ENCODE measurements at places on chromosomes 1 and 21. TPM values are rescaled to one million over a fixed set of nuclear protein-coding genes. Genes with fewer than 3 reads are reported as not detected.

The TMEM240 gene
- total RNA-seq: 0.57 TPM

- no peak for DNase-seq
Measured at GRCh38 chr1:166673722-166674121, 165.6 kb upstream of the POGK start.

- DNase-seq: no peak
Measured at GRCh38 chr1:179889589-179889988, 7.5 kb downstream of the TOR1AIP1 start.

The TIE1 gene
- total RNA-seq: 23.3 TPM

DNA sequence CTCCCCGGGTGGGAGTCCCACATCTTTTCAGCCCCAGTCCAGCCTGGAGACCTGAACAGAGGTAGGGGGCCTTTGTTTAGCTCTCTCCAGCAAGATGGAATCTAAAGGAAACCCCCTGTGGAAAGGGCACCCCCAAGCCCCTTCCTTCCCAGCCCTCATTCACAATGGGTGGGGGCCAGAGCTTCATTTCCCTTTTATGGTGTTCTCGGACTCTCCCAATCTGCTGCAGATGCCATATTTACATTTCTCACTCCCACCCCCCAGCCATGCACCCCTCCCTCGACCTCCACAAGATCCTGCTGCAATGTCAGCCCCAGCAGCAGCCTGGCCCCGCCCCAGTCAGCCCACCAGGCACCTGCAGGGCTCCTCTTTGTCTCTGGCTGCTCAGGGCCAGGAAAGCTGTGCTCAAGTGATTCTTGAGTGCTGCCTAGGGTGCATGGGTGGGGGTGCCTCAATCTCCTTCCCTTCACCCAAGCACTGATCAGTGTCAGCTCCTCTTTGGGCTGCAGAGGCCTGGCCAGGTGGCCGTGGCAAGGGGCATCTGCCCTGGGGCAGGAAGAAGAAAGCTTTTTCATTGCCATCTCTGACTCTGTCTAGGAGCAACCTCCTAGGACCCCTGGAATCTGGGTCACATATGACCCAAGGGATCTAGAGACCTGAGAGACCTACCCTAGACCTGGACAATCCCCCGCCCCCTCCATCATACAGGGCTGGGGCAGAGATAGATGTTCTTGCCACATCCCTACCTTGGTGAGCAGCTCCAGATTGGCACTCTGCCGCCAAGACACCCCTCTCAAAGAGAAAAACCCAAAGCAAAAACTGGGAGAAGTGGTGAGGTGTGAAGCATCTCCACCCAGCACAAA lies 1.7 kb downstream of the KIF21B start:
- DNase-seq: no peak

- DNase-seq: peak; percentile 54
Measured at GRCh38 chr21:17612565-17613241, at the start of gene BTG3. Gene BTG3 (minus strand): TSS chr21:17612901. CDS start chr21:17609144, 3,757 bp downstream.

The LYPD8 gene
- total RNA-seq: not detected

The CITED4 gene
- 172 TPM for total RNA-seq

DNA sequence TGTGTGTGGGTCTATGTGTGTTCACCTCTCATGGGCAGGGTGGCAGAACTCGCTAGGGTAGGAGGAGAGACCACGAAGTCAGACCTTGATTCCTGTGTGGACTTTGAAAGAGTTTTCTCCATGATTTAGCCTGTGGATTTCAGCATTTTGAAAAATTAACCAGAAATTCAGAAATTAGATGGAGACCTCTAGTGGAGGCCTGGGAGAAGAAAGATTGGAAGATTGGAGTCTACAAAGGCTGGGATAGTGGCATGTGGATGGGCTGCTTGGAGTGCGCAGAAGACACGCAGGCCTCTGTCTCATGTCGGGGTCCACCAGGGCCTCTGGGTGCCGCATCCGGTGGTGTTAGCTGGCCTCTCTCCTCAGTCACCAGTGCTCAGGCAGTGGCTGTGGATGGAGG lies 18.9 kb upstream of the IGSF5 start:
- DNase-seq: no peak

GRCh38 chr1:55894521-55894920 lies 679.4 kb upstream of the USP24 start:
- DNase-seq: no peak

- no peak for DNase-seq
Measured at GRCh38 chr1:197838836-197839235, 63.6 kb upstream of the DENND1B start.

- no peak for DNase-seq
Measured at GRCh38 chr1:96364576-96364975, 357.0 kb upstream of the PTBP2 start.

The INSRR gene
- not detected for total RNA-seq

The KRTAP19-1 gene
- total RNA-seq: not detected

GRCh38 chr1:53172426-53173128 lies 24.0 kb upstream of the CPT2 start:
- no peak for DNase-seq

- no peak for DNase-seq
Measured at GRCh38 chr1:230030122-230030821, 36.8 kb upstream of the GALNT2 start.

DNA sequence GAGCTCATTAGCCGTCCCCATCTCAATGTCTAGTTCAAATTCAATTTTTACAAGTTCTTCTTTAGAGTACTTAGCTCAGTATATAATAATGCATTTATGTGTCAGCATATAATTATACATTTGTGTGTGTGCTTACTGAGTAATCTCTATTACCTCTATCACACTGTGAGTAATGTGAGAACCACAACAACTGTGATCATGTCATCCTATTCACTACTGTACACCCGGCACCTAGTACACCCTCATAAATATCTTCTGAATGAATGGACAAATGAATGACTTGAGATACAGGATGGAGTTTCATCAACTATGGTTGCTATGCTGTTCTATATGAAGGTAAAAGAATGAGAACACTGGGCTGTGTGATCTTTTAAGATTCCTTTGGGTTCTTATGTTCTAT lies 124.0 kb downstream of the GPATCH2 start:
- DNase-seq: no peak

The LRRC8B gene
- total RNA-seq: 12.5 TPM

DNA sequence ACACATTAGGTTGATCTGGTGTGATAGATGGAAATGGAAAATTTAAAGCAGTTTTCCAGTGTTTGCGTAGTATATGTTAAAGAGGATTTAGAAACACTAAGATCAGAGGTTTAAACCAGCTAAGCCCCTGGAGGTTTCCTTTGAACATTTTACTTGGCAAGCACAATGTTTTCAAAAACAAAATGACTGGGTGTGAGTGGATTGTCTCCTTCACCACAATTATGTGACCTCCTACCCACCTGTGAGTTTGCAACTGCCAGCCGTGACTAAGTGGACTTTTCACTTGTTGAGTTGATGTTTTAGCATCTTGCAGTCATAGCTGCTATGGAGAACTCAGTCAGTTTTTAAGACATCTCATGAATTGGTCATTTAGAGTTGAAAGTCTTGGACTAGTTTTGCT lies 4.7 kb downstream of the CCDC190 start:
- DNase-seq: no peak

- DNase-seq: no peak
Measured at GRCh38 chr1:186740324-186740723, 60.1 kb upstream of the PTGS2 start.

The NES gene
- total RNA-seq: 4.5 TPM

DNA sequence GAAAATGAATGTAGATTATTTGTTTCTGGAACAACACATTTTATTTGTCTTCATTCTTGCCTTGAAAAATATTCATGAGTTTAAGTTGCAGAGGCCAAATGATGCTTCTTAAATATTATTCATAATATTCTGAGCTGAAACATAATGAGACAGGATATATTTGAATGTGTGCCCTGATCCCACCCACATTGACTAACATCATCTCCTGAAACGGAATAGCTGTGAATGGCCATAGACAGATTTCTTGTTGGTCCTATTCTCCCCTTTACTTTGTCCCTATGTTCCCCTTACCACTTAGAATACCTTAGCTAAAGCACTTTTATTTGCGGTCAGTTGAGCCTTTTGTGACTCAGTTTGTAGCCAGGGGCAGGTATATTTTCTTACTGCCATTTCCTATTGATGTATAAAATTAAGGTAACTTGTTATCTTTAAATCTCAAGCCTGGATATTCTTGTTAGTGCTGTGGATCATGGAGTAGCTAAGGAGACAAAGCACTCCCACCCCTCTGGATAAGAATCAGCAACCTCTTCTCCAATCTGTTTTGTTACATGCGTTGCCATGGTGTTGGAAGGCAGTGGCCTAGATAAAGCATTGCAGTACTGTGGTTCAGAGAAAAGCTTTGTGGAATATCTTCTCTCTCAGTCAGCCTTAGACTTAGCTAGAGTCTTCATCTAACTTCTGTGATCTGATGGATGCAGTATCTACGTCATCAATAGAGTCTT lies 478.5 kb upstream of the DEPDC1 start:
- no peak for DNase-seq

GRCh38 chr1:217021956-217022355 lies 298.7 kb upstream of the ESRRG start:
- no peak for DNase-seq

DNA sequence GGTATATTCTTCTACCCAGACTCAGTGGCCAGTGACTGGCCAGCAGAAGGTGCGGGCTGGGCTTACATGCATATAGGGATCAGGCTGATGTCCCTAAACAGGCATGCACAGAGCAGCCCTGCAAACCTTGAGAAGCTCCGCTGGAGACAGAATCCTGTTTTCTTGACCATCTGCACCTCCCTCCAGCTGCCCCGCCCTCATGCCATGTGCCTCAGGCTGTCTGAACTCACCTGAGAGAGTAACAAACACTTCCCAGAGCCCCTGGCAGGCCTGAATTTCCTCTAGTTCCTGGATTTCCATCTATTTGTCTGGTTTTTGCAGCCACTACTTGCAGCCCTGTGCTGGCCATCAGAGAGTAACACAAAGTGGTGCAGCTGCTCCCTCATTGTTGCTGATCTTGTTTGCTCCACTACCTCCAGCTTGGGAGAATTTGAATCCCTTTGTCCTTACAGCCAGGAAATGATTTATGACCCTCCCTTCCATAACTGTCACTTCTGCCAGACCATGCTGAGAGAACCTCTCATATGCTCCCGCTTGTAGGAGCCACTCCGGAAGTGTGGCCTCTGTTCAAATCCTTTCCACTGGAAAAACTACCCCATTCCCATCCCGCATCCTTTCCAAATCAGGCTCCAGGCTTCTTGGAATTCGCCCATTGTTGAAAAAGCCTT lies 113.6 kb downstream of the NMNAT2 start:
- DNase-seq: no peak

GRCh38 chr1:67564193-67564592 lies 120.8 kb upstream of the GADD45A start:
- peak; percentile 75 for DNase-seq

The NBPF6 gene
- not detected for total RNA-seq

The MX2 gene
- 3.1 TPM for total RNA-seq

DNA sequence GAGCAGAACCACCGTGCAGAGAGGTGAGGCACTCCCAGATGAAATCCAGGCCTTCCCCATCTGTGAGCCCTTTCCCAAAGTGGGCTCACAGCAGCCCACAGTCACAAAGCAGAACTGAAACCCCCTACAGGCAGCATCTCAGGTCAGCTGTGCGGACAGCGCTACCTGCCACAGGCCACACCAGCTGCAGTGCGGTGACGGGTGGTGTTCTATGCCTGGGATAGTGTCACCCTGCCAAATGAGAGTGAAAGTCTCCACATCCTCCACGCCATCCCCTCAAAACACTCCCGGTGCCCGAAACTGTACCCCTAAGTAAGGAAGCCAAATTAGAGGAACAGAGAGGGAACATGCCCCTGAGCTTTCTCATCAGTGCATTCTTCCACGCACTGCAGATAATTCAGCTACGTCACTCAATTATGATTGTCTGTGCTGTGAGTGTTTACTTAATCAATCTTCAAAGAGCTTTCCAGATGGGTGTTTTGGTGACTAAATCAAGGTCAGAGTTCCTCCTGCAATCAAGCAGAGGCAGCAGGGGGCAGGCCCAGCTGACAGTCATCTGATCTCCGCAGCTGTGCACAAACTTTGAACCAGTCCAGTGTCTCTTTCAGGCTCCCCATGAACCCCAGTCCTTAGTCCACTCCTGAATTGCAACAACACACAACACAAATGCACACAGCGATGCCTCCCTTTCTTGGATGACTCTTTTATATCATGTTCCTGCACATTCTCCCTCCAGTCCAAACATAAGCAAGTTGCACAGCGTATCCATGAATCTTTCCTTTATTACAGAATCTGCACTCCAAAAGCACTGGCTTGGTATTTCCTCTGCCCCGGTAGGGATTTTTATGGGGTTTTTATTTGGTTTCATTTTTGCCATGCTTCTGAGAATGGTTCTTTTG lies 150.0 kb downstream of the TOMM20 start:
- DNase-seq: peak; percentile 92

- DNase-seq: no peak
Measured at GRCh38 chr1:156681196-156681960, 4.2 kb upstream of the NES start.

- no peak for DNase-seq
Measured at GRCh38 chr1:231059566-231060193, 19.6 kb upstream of the FAM89A start.

GRCh38 chr21:42093991-42094421 lies 22.9 kb downstream of the UMODL1 start:
- no peak for DNase-seq

DNA sequence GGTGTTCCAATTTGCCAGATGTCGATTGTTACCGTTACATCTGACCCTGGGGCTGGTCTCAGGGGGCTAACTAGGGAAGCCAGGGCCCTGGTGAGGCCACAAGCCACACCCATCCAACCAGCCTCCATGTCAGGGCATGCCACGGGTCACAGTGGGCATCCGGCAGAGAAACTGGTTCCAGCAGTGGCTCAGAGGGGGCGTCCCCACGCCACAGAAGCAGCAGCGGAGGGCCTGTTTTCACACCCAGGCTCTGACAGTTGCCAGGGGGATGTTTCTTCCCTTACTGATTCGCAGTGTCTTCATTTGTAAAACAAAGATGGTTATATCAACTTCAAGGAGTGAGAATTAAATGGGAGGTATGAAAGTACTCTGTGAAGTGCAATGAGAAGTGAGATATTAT lies 75.0 kb upstream of the COX20 start:
- DNase-seq: no peak

DNA sequence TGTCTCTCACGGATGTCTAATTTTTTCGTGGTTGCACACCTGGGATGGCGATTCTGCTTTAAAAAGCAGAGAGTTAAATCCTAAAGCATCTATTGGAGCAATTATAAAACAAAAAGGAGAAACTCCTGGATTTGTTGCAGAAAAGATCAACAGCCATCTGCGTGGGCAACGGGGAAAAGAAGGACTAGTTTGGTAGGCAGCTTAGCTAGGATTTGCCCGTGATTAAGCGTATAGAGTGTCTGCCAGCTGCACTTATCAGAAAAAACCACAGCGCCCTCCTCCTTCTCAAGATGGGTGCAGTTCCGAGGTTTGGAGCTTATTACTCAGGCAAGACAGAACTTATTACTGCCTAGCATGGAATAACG lies 526 bp upstream of the SLC25A24 start:
- DNase-seq: peak; percentile 49

DNA sequence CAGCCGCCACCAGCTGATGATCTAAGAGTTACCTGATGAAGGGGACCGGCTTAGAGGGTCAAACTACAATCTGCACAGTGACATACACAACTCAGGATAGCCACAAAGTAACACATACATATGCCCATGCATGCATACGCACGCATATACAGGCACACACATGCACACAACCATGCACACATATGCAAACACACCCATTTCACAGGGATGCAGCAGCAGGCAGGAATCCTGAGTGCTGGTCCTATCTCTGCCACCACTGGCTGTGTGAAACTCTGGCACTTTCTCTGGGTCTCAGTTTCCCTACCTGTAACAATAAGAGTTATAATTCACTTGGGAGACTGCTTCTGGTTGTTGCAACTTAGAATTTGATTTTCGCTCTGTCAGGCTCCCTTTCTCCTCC lies 520.2 kb downstream of the PTPRU start:
- DNase-seq: peak; percentile 4

Measured in lower leg skin (tissue), 4 donors.